Lung (tissue), 17 donors: ENCODE measurements at places on chromosomes 3 and 15. TPM values are rescaled to one million over a fixed set of nuclear protein-coding genes. Genes with fewer than 3 reads are reported as not detected.

The SLC7A14 gene
- polyA plus RNA-seq: 0.01 TPM

The GPR149 gene
- not detected for polyA plus RNA-seq

The HCN4 gene
- polyA plus RNA-seq: 0.06 TPM

The MST1R gene
- polyA plus RNA-seq: 18.6 TPM

The C3orf85 gene
- not detected for polyA plus RNA-seq

The TM6SF1 gene
- polyA plus RNA-seq: 11.8 TPM

The GUCA1C gene
- not detected for polyA plus RNA-seq

The MUC20 gene
- 11.0 TPM for polyA plus RNA-seq

The HRG gene
- polyA plus RNA-seq: not detected

The MESP2 gene
- 0.71 TPM for polyA plus RNA-seq

The SCN11A gene
- 0.06 TPM for polyA plus RNA-seq

The TRPM1 gene
- 0.09 TPM for polyA plus RNA-seq

The SLC26A6 gene
- polyA plus RNA-seq: 16.3 TPM

The CPB1 gene
- 1.1 TPM for polyA plus RNA-seq

The CD96 gene
- polyA plus RNA-seq: 1.9 TPM

The HAPLN3 gene
- polyA plus RNA-seq: 15.4 TPM

The CCDC33 gene
- polyA plus RNA-seq: 14.1 TPM

The CD80 gene
- polyA plus RNA-seq: 0.89 TPM

The LXN gene
- 20.7 TPM for polyA plus RNA-seq

The GOLGA6L4 gene
- 0.55 TPM for polyA plus RNA-seq

The IL5RA gene
- 1.6 TPM for polyA plus RNA-seq

The CSTA gene
- 52.5 TPM for polyA plus RNA-seq

The CASR gene
- 0.02 TPM for polyA plus RNA-seq

The MCF2L2 gene
- polyA plus RNA-seq: 0.59 TPM

The SLC25A36 gene
- 16.9 TPM for polyA plus RNA-seq

The SH2D7 gene
- 0.04 TPM for polyA plus RNA-seq

The SNURF gene
- polyA plus RNA-seq: 2.2 TPM

The SEC62 gene
- polyA plus RNA-seq: 55.2 TPM

The CHAC1 gene
- 11.9 TPM for polyA plus RNA-seq

The SLC28A1 gene
- polyA plus RNA-seq: not detected

The UBAP1L gene
- 0.96 TPM for polyA plus RNA-seq

The RGMA gene
- polyA plus RNA-seq: 2.3 TPM

The CHRD gene
- polyA plus RNA-seq: 4.2 TPM

The AHSG gene
- polyA plus RNA-seq: 0.03 TPM

The MYH15 gene
- 0.06 TPM for polyA plus RNA-seq

The NBEAL2 gene
- 105 TPM for polyA plus RNA-seq

The SLC28A2 gene
- polyA plus RNA-seq: 0.10 TPM

The SLC35G2 gene
- polyA plus RNA-seq: 3.6 TPM

The AVEN gene
- polyA plus RNA-seq: 9.3 TPM

The AADACL2 gene
- polyA plus RNA-seq: 0.14 TPM

The EHD4 gene
- 16.4 TPM for polyA plus RNA-seq

The MORC1 gene
- polyA plus RNA-seq: not detected

The PP2D1 gene
- not detected for polyA plus RNA-seq

The SUSD5 gene
- polyA plus RNA-seq: 0.17 TPM

The PARP15 gene
- polyA plus RNA-seq: 4.3 TPM

The RTP1 gene
- not detected for polyA plus RNA-seq

The LRRC2 gene
- polyA plus RNA-seq: 0.39 TPM

The FBXO40 gene
- not detected for polyA plus RNA-seq

The SLC2A2 gene
- polyA plus RNA-seq: not detected

The POTEB2 gene
- not detected for polyA plus RNA-seq

The NCEH1 gene
- polyA plus RNA-seq: 13.1 TPM

The GRM7 gene
- 0.35 TPM for polyA plus RNA-seq

The C3orf22 gene
- not detected for polyA plus RNA-seq

The CIDEC gene
- not detected for polyA plus RNA-seq

The SLC22A14 gene
- polyA plus RNA-seq: 0.06 TPM

The ALDH1L1 gene
- 3.3 TPM for polyA plus RNA-seq
